ENCODE measurements at places on chromosomes 3 and 15.
A peak's percentile ranks its signal among the peaks of the same experiment; 100 is the strongest.

DNA sequence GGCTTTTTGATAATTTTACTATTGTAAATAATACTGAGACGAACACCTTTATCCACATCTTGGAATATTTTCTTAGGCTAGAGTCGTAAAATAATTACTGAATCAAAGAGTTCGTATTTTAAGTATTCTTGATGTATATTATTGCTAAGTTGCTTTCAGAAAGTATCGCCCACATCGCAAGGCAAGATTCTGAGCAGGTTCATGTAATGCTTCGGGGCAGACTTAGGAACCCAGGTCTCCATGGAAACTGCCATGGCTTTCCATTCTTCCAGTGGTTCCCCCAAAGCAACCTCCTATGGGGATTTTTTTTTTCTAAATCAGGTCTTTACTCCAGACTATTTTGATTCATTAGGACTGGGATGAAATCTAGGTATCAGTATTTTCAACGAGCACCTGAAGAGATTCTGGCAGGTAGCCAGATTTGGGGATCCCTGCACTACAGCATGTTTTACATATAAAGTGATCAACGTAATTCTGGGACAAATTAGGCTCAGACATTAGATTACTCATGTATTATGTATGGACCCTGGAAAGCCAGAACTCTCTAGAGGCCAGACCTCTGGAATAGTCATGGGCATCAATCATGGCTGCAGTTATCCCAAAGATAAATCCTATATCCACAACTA, 86.5 kb downstream of the B3GNT5 start:
- peak; percentile 63 for DNase-seq

DNA sequence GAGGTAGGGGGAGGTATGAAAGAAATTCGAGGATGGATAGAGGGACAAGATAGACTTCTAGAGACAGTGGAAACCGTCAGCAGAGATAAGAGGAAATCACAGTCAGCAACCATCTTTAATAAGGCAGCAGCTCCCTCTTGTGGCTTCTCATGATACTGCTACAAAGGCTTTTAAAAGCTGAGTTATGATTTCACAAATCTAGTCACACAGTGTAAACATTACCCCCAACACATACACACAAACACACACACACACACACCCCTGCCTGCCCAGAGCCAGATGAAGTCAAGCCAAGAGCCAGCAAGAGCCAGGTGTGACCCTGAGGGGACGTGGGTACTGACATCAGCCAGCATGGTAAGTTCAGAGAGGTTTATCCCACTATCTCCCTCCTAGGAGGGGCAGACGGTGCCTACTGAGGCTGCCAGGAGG, 18.9 kb upstream of the TGM5 start:
- no peak for DNase-seq

- peak; percentile 14 for DNase-seq
Measured at GRCh38 chr3:182331341-182331740, 462.0 kb upstream of the ATP11B start.

GRCh38 chr15:90364251-90364650, 12.2 kb downstream of the ZNF774 start:
- no peak for DNase-seq

DNA sequence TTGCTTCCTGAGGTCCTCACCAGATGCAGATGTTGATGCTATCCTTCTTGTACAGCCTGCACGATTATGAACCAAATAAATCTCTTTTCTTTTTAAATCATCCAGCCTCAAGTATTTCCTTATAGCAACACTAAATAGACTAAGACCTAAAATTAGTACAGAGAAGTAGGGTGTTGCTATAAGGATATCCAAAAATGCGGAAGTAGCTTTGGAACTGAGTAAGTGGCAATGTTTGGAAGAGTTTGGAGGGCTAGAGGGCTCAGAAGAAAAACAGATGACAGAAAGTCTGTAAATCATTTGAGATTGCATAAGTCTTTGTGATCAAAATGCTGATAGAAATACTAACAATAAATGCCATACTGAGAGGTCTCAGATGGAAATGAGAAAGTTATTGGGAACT, 894.9 kb downstream of the DIPK2A start:
- DNase-seq, result no peak

DNA sequence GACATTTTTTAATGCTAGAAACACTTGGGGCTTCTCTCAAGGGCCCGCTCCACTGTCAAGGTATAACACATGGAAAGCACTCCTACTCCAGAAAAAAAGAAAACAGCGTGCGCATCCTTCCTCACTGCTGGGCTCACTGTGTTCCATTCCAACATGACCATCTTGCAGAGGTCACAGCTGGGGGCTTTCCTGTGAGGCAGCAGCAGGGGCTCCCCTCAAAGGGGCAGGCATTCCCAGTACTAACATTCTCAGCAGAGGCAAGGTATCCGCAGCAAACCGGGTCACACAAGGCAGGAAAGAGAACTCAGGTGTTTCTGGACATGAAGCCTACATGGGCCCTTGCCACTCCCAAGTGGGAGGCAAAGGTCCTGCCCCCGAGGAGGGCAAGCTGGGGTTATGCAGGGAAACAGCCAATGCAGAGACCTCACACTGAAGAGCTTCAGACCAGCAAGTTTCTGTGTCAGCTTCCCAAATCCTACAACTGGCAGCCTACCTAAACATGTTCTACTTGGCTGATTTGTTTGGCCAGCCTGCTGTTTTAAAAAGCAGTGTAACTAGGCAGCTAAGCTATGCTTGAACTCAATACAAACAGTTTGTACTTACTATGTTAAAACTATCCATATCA, 6.4 kb downstream of the BDH1 start:
- DNase-seq, result no peak

- no peak for DNase-seq
Measured at GRCh38 chr3:73072634-73073033, 11.2 kb downstream of the EBLN2 start.

GRCh38 chr3:146503461-146504202, 34.3 kb upstream of the PLSCR2 start:
- DNase-seq, result no peak

DNA sequence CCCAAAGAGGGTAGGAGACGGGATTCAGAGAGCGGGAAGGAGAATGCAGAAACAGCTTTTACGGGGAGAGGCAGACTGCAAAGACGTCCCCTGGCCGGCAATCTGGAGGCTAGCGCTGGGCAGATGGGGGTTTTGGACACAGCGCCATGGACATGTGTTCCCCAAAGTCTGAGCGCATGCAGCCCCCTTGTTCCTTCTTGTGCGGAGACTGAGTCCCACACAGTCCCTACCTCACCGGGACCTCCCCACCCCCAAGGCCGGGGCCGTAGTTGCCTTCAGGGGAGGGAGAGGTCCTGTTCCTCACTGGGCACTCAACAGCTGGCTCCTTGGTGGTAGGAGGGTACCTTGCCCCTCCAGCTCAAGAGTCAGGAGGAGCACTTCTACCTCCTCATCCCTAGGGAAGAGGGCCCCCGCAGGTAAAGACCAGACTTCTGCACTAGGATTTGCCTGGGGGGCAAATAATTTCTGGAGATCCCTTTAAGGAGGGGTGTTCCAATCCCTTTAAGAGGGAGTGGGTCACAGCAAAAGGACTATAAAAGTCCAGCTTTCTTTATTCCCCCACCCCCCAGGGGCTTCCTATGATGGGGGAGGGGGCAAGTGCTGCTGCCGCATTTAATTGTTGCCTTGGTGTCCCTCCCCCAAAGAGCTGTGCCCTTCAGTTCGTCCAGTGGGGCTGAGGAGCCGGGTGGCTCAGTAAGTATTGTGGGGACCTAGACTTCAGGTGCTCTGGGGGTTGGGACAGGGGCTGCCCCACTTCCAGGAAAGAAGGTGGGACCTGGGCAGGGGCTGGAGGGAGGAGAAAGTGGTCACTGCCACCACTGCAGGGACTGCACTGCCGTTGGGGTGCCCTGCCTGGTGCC, 3.6 kb upstream of the BAHD1 start:
- DNase-seq, result no peak

- DNase-seq, result no peak
Measured at GRCh38 chr3:127780536-127781400, 41.5 kb downstream of the MGLL start.

DNA sequence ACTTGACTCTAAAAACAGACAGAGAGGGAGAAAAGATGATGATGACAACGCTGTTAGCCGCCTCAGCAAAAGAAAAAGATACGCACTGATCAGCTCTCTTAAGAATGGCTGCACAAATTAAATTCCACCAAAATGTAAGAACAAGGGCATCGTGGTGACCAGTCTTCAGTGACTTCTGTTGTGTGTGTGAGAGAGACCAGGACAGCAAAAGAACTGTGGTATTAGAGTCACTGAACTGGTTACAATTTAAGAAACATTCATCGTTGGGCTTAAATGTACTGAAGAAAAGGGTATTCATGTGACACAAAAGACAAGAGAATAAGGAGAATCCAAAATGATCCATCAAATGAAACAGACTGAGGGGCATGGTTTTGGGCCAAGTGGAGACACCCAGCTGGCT, 86.5 kb downstream of the SUCLG2 start:
- DNase-seq, result no peak

DNA sequence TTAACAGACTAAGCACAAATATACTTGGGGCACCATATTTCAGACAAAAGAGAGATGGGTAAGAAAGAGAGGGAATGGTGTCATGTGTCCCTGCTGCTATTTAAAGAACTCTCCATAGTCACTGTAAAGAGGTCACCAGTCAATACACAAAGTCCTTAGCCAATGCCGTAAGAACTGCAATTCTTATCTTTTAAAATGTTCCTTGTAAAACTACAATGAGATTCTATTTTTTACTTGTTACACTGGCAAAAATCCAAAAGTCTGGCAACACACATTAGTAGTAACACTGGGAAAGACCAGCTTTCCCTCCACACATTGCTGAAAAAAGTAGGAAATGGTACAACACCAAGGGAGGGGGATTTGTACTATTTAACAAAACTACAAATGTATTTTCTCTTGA, 189.4 kb downstream of the TBC1D5 start:
- no peak for DNase-seq

DNA sequence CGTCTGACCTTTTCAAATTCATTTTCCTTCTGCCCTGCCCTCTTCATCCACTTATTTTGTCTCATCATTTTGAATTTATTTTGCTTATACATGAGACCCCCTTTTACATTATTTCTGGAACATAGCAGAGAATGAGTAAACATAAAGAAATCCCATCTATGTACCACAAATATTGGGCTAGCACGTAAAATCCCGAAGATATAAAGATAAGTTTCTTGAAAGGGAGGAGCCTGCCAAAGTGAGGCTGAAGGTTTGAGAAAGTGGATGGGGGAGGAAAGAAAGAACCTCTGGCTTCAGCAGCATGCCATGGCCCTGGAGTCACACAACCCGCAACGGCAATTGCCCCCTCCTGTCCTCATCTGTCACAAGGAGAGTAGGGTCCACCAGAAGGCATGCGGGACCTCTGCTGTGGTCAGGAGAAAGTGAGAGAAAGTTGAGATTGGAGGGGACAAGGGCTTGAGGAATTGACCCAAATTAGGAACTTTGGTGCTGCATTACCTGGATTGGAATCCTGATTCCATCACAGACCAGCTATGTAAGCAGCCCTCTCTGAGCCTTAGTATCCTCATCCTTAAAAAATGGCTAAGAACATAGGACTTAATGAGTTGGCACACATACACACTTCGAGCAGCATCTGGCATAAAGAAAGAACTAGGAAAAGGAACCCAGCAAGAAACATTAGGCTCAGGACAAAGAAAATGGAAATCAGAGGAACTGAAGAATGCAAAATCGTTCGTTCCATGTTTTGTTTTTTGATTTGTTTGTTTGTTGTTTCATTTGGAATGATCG, 53.7 kb upstream of the GYG1 start:
- no peak for DNase-seq

DNA sequence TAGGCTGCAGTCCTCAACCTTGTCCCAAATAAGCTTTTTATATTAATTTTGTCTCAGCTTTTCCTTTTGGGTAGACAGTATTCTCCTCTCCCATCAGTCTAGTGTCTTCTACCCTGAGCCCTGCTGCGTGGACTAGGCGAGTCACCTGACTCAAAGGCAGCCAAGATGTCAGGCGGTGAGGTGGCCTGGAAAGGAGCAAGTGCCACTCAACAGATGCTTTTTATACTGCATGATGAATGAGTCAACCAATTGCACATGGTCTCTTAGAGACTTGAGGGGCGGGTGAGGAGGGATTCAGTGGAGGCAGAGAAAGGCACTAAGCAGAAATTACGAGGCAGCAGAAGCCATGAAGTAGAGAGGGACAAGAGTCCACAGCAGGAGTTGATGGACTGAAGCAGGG, 95.9 kb downstream of the FRMD4B start:
- no peak for DNase-seq

GRCh38 chr15:84143753-84144314, 91.7 kb upstream of the GOLGA6L4 start:
- DNase-seq, result no peak

DNA sequence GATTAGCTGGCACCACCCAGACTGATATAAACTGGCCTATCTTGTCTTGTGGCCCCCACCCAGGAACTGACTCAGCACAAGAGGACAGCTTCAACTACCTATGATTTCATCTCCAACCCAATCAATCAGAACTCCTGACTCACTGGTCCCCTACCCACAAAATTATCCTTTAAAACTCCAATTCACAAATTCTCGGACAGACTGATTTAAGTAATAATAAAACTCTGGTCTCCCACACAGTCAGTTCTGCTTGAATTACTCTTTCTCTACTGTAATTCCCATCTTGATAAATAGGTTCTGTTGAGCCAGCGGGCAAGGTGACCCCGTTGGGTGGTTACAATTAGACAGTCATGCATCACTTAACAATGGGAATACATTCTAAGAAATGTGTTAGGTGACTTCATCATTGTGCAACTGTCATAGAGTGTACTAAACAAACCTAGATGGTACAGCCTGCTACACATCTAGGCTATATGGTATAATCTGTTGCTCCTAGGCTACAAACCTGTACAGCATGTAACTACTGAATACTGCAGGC, 48.1 kb upstream of the MAP4 start:
- no peak for DNase-seq

DNA sequence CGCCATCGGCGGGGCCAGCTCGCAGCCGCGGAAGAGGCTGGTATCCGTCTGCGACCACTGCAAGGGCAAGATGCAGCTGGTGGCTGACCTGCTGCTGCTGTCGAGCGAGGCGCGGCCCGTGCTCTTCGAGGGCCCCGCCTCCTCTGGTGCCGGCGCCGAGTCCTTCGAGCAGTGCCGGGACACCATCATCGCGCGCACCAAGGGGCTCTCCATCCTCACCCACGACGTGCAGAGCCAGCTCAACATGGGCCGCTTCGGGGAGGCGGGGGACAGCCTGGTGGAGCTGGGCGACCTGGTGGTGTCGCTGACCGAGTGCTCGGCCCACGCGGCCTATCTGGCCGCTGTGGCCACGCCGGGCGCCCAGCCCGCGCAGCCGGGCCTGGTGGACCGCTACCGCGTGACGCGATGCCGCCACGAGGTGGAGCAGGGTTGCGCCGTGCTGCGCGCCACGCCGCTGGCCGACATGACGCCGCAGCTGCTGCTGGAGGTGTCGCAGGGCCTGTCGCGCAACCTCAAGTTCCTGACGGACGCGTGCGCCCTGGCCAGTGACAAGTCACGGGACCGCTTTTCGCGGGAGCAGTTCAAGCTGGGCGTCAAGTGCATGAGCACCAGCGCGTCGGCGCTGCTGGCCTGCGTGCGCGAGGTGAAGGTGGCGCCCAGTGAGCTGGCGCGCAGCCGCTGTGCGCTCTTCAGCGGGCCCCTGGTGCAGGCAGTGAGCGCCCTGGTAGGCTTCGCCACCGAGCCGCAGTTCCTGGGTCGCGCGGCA, 1.8 kb downstream of the TLNRD1 start:
- DNase-seq, result no peak

All from NCI-H1105 (cell line).